Left cardiac atrium (tissue), 4 donors: ENCODE measurements at places on chromosomes 2 and 18. TPM values are rescaled to one million over a fixed set of nuclear protein-coding genes. Genes with fewer than 3 reads are reported as not detected.

The KCNF1 gene
- total RNA-seq, result 0.24 TPM

The CNGA3 gene
- not detected for total RNA-seq

The KCNS3 gene
- 3.9 TPM for total RNA-seq

The SLC9A2 gene
- total RNA-seq, result not detected

The ST6GAL2 gene
- 0.89 TPM for total RNA-seq

The BMP10 gene
- 36.7 TPM for total RNA-seq

The INHA gene
- 2.2 TPM for total RNA-seq

The REG1B gene
- total RNA-seq, result not detected

The SETBP1 gene
- 9.8 TPM for total RNA-seq

The MC4R gene
- total RNA-seq, result not detected

The IL1RL1 gene
- total RNA-seq, result 1.8 TPM

DNA sequence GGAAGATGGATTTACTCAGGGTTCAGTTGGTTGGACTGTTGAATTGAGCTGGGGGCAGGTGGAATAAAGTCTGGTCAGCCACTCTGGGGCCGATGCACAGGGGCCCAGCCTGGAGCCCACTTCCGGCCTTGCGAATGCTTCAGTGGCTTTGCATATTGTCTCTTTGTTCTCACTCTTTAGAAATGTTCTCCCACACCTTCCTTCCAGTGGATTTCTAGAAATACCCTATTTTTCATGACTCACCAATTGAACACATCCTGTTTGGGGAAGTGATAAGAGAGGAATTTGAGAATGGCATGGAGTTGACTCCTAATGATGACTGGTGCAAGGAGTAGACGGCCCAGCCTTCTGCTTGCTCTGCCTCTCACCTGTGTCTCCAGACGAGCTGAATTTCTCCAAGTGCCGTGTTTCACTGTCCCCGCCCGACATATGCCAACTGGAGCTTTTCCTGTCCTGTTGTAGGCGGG is 28.1 kb downstream of the ASAP2 start:
- DNase-seq, result no peak

DNA sequence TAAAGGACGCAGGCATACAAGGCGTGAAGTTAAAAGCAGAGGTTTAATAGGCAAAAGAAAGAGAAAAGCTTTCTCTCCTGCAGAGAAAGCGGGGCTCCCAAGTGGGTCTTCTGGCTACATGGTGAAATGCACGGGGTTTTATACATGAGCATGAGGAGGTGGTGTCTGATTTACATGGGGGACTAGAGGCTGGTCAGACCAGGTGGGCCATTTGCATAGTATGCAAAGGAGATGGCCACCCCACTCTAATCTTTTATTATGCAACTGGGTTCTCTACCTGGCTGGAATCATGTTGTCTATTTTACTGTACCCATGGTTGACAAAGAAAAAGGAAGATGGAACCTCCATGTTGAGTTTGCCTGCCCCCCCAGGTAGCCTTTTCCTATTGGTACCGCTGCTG is 356.2 kb downstream of the KCNJ3 start:
- DNase-seq, result no peak

- DNase-seq, result no peak
Observed at GRCh38 chr2:106953236-106953635, 67.3 kb upstream of the ST6GAL2 start.

GRCh38 chr18:41599466-41599865 is 355.6 kb upstream of the PIK3C3 start:
- DNase-seq, result peak; percentile 23

DNA sequence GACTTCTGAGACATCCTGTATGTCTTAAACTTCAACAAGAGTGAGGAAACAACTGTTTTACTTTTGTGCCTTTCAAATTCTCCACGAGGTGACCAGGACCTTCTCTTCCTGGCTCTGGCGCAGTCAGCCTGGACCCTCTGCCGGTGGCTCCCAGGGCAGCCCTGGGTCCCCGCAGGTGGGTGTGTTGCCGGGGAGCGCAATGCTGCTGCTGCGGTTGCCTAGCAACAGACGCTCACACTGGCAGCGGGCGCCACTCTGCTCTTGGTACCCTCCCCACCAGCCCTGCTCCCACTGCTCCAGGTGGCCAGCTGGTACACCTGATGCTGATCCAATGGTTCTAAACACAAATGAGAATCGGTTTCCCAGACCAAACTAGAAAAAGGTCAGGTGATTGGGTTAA is 58.7 kb downstream of the GNAL start:
- DNase-seq, result no peak

GRCh38 chr18:74497324-74497676 is 1.1 kb downstream of the CNDP2 start:
- no peak for DNase-seq

GRCh38 chr2:96111823-96112500 is 4.4 kb downstream of the ADRA2B start:
- DNase-seq, result no peak

DNA sequence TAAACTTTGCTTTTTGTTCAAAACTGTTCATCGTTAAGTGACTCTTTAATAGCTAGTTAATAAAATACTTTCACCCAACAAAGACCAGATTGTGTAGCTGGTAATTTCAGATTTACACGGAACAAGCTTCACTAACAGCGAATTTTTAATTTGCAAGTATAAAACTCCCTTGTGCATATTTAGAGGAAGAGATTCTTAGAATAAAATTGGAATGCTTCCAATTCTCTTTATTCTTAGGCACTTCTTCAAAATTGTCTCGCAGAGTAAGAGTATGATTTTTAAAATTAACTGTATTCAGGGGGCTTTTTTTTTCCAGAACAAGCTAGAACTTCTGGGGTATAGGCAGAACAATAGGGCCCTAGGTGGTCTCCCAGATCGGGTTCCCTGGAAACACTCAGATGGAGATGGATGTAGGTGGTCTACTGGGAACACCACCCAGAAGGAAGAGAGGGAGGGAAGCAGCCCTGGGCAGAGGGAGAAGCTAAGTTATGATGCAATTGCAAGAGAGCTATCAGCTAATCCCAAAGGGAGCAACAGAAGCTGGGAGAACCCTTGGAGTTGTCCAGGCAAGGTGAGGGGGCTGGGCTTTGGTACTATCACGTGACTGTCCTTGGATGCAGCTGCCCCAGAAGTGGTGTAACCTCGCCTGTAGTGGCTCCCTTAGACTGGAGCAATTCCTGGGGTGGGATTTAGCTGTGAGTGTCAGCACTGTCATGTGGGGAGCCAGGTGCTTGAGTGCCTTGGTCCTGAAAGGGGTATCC is 151.7 kb upstream of the ASB18 start:
- DNase-seq, result no peak

GRCh38 chr2:186907897-186908296 is 58.9 kb upstream of the ZSWIM2 start:
- DNase-seq, result no peak

DNA sequence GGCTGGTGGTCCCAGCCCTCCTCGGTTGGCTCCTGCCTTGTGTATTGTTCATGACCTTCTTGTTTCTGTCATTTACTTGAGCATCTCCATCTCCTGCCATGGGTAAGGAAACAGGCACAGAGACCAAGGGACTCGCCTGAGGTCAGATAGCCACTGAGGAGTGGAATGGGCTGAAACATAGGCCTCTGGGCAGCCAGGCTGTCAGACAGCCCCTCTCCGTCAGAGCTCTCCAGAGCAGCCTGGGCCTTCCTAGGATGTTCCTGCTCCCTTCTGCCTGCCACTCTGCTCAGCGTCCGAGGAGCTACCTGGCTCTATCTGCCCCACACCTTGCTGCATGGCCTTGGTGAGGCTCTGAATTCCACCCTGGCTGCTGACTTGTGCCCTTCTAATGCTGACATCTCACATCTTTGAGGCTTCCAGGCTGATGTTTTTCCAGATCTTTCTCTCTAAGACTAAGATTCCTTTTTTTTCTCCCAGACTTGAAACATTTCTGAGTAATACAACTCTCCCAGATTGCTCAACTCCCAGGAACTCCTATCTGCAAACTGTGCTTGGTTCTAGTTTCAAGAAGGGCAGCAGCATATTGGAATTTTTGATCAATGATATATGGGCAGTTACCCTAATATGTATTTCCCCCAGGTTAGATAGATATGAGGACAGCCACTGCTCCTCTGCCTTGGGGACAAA is 67.7 kb downstream of the MCFD2 start:
- DNase-seq, result no peak

- no peak for DNase-seq
Observed at GRCh38 chr18:48693625-48694262, 154.9 kb downstream of the CTIF start.

DNA sequence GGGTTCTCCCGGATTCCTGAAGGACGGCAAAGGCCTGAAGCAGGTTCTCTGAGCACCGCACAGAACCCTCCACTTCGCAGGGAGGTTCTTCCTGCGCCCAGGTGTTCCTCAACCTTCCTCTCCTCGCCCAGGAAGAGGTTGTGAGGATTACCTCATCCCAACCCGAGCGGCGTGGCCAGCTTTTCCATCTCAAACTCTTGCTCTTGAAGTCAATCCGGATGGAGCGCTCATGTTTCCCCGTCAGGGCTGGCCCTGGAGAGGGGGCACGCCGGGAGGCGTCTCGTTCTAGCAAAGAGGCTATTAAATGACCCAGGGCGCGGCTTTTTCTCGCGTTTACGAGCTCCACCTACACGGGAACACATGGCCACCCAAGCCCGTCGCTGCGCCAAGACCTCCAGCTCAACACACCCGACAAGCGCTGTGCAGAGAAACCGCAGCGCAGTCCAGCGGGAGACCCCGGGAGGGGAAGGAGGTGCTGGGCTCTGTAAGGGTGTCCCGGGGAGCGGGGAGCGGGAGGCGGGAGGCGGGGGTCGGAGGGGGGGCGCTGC is 540 bp upstream of the RAB10 start:
- peak; percentile 85 for DNase-seq

GRCh38 chr2:171018522-171018921 is 89.5 kb downstream of the GORASP2 start:
- DNase-seq, result no peak

DNA sequence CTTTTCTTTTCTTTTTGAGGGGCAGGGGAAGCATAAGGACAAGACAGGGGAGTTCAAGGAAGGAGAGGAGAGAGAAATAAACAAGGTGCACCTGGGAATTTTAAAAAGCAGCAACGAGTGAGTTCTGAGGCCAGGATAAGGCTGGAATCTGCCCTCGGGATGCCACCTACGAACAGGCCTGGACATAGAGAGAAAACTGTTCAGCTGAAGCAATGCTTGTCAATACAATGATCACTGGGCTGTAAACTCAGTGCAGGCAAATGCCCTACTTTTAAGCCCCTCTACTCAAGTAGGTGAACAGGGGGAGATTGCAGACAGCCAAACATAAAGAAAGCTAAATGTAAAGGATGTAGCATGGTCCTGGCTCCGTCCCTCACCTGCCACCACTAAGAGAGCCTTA is 330.5 kb downstream of the ETAA1 start:
- no peak for DNase-seq

GRCh38 chr2:189179570-189179950 is at the start of gene COL5A2:
Gene COL5A2, minus strand, starts transcription at chr2:189179761. Its CDS starts 157 bp downstream, at chr2:189179604.
- DNase-seq, result peak; percentile 27

DNA sequence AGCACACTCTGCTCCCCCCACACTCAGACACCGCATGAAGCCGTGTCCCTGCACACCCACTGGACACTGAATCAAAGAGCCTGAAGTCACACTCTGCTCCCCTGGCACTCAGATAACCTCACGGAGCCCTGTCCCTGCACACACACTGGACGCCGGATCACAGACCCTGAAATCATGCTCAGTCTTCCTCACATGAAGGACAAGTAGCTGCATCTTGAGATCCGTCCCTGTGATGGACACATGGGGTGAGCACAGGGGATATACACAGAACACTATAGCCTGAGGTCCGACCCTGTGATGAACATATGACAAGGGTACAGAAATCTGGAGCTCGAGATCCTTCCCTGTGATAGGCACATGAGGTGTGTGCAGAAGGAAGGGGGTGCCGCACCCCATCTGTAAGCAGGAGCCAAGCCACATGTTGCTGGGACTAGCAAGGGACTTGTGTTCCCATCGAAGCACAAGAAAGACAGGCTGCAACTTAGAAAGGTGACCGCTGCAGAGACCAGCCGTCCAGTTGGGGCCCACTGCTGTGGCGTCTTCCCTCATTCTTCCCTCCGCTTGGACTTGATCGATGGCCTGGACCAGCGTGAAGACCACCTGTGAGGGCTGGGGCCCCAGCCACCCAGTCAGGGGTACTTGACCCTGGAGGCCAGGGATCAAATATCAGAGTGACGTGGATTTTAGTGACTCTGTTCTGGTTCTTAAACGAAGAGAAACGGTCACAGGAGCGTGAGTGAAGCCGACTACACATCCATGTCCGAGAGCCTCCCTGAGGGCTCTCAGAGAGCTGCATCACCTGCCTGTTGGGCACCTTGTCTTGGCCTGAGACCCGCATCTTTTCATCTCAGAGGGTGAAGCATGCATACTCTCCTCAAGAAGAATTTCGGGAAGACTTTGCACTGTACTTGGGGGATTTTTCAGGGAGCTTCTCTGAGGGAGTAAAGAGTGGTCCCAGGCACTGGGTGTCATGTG is 391.7 kb upstream of the SALL3 start:
- no peak for DNase-seq

- DNase-seq, result no peak
Observed at GRCh38 chr2:214542866-214543265, 132.0 kb downstream of the VWC2L start.
